ENCODE measurements at places on chromosomes 4 and X.

- no peak for DNase-seq
These were observed 38.0 kb upstream of the GATB start for GRCh38 chr4:151798678-151799416.

GRCh38 chrX:102129473-102129872 is 4.0 kb downstream of the TCEAL2 start:
- DNase-seq, result peak; percentile 18

DNA sequence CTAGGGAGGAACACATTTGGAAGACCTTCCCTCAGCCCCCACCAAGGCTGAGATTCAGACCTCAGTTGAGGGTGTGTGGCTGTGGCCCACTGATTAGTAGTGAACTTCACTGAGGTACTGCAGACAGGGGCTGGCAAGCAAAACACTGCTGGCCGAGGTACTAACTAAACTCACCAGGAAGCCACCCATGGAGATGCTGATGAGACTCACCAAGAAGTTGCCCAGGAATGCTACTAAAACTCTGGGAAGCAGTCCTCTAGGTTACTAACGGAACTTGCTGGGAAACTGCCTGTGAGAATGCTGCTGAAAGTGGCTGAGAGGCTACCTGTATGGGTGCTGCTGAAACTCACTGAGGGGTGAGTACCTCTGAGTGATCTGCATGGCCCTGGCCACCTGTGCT is 372.4 kb upstream of the RPS6KA3 start:
- no peak for DNase-seq

DNA sequence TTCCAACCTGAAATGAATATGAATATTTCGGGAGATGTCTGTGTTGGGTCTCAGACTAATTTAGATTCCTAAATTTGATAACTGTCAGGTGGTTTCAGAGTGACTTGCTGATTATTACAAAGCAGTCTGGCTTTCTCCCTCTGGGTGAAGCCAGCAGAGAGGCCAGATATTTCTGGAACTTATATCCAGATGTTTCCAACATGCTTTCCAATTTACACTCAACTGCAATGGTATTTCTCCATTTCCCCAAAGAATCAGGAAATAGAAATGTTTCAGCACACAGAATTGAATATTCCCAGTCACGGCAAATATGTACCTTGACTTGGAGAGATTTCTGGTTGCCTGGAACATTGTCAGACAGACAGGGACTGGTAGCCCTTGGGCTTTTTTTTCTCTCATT is 48.5 kb upstream of the EGFL6 start:
- no peak for DNase-seq

DNA sequence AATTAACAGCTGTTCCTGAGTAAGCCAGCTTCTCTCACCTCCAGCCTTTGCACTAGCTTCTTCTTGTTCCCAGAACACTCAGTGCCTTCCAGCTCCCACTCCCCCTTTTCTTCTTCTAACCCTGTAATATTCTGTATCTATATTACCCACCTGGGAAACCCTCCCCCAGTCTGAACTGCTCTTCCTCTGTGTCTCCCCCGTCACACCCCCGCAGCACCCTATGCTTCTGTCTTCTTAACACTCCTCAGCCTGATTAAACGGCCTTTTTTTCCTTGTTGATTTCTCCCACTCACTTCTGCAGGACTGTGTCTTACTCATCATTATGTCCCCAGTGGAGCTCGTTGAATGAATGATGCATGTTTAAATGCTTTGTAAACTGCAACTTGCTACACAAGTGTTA is 9.0 kb upstream of the LONRF3 start:
- no peak for DNase-seq

DNA sequence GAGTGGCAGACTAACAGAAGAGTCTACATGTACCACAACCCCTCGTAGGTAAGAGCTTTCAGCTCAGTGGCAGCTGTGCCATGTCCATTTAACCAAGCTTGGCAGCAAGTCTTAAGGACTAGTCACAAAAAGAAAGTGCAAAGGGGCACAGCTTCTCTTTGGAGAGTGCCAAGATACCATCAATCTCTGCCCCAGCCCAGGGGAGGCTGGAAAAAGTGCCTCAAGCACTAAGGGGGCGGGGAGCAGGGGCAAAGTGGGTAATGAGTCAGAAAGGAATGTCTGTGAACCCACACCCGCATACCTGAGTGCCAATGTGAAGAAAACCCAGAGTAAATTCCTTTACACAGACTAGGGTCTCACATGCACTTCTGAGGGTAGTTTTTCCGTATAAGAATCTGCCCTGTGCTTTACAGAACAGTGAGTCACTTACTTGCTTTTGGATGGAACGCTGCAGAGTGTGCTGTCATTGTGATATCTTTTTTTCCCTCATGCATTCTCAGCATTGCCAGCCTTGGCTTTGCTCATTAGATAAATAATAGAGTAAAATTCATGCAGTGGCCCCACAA is 219.8 kb downstream of the ZNF674 start:
- peak; percentile 63 for DNase-seq

- peak; percentile 40 for DNase-seq
These were observed 29.5 kb upstream of the XIAP start for GRCh38 chrX:123830309-123830708.

- no peak for DNase-seq
These were observed 6.6 kb upstream of the UTP3 start for GRCh38 chr4:70681704-70682103.

DNA sequence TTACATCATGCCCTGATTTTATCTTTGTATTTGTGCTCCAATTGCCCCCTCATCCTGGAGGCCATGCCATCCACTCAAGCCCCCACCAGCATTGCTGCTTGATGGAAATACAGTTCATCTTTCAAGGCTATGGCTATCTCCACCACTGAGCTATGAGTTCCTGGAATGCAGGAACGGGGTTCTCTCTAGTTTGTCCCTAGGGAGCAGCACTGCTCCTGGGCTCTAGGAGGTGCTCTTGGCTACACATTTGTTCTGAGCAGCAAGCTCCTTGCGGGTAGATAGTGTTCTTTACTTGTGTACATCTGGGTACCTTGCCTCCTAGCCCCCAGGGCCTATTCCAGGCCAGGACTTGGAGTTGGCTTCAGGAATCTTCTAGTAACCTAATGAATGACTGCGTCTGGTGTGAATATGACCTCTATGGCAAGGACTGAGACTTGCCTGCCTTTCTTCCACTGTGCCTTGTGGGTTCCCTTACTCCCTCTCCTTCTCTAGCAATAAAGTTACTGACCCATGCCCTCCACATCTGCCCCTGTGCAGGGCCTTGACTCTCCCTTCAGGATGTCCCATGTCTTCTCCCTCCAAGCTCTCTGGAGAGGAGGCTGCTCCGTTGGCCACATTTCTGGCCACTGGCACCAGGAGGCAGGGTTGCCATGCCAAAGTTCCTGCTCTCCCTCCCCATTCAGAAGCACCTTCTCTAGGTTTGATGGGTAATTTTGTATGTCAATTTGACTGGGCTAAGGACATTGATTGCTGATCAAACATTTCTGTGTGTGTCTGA is 7.6 kb downstream of the CITED1 start:
- peak; percentile 59 for DNase-seq

DNA sequence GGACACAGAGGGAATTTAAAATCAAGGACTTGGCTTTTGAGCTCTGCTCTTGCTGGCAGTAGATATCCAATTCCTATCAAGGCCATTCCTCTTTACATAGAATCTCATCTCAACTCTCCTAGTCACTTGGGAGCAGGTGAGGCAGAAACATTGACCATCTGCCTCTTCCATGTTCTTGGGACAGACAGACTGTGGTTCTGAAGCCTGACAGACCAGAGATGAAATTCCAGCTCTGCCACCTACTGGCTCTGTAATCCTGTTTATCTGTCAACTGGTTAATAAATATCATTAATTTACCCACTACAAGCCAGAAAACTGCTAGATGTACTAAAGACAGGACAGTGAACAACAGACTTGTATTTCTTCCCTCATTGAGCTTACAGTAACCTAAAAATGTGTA is 300.8 kb downstream of the ADGRL3 start:
- peak; percentile 37 for DNase-seq

DNA sequence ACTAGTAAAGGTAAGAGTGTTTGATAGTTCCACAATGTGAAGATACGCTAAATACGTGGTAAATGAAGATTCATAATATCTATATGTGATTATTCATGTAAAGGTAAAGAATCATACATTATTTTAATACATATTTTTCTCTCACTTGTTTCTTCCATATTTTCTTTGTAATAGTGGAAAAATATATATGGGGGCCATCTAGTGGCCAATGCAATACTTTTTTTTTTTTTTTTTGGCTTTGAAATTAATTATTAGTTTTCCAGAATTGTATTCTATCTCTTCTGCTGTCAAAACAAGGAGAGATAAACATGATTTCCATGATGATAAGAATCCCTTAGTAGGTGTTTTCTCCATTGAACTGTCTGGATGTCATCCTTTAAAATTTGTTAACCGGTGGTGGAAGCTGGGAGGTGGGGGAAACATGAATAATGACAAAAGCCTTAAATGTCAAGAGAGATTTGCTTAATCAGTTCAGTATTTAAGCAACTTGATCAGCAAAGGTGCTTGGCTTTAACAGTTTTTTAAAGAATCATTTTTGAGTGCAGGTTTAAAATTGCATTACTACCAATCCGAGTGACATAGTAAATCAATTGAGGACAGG is 508.7 kb upstream of the HTR2C start:
- no peak for DNase-seq

- DNase-seq, result peak; percentile 24
These were observed 6.9 kb upstream of the HELT start for GRCh38 chr4:185011408-185011807.

DNA sequence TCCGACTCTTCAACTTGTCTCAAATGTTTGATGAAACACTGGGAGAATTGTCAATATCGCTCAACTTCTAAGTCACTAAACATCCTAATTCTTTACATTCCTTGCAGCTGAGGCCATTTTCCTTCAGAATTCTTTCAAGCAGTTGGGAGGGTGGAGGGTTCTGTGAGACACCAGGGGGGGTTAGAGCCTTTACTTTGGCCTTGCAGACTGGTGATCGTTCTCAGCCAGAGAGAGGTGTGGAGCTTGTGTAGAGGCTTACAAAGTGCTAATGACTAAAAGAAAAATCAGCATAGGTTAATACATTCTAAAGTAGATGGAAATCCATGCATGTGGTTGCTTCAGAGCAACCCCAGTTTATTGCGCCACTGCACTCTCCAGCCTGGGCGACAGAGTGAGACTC is 21.3 kb upstream of the SOX3 start:
- peak; percentile 37 for DNase-seq

DNA sequence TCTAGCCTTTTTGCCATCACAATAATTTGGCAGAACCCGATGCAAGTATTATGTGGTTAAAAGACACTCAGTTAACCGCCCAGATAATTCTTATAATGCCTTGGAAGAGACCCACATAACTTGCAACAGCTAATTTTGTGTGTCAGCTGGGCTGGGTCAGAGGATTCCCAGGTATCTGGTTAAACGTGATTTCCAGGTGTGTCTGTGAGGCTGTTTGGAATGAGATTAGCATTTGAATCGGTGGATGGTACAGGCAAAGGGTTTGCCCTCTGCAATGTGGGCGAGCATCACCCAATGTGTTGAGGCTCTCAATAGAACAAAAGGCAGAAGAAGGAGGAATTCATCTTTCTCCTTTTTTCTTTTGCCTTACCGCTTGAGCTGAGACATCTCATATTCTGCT is 314.2 kb upstream of the PUDP start:
- no peak for DNase-seq

DNA sequence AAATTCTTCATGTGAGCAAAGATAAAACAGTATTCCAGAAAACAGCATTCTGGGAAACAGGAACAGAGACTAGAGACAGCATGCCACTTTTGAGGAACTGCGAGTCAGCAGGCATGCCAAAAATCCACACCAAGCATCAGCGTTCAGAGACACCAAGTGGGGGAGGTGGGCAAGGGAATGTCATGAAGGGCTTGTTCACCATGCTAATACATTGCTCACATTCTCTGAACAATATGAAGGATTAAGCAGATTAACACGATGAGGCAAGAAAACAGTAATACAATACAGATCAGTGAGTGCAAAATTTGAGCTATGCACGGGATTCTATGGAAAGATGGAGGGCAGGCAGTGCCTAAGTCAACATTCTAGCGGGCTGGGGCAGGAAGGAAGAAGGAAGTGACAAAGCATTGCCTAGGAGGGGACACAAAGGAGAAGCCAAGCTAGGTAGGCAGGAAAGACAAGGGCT is 278.3 kb downstream of the FBXW7 start:
- peak; percentile 21 for DNase-seq

DNA sequence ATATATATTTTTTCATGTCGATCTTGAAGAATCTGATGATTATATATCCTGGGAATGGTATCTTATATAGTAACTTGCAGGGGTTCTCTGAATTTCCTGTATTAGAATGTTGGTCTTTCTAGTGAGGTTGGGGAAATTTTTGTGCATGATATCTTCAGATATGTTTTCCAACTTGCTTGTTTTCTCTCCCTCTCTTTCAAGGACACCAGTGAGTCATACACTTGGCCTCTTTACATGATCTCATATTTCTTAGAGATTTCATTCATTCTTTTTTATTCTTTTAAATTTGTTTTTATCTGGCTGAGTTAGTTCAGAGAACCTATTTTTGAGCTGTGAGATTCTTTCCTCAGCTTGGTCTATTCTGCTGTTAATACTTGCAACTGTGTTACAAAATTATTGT is 27.2 kb upstream of the C4orf17 start:
- peak; percentile 69 for DNase-seq

- DNase-seq, result peak; percentile 66
These were observed 25.4 kb downstream of the SORCS2 start for GRCh38 chr4:7217474-7218321.
